ENCODE measurements at places on chromosomes 12 and 14.

GRCh38 chr14:103232831-103233319, 101.2 kb upstream of the EIF5 start:
- no peak for ATAC-seq

- ATAC-seq = no peak
These were observed 249.1 kb downstream of the AKAP6 start for GRCh38 chr14:32578181-32578580.

- peak; percentile 39 for ATAC-seq
These were observed 68.6 kb downstream of the ACTN1 start for GRCh38 chr14:68910540-68910939.

DNA sequence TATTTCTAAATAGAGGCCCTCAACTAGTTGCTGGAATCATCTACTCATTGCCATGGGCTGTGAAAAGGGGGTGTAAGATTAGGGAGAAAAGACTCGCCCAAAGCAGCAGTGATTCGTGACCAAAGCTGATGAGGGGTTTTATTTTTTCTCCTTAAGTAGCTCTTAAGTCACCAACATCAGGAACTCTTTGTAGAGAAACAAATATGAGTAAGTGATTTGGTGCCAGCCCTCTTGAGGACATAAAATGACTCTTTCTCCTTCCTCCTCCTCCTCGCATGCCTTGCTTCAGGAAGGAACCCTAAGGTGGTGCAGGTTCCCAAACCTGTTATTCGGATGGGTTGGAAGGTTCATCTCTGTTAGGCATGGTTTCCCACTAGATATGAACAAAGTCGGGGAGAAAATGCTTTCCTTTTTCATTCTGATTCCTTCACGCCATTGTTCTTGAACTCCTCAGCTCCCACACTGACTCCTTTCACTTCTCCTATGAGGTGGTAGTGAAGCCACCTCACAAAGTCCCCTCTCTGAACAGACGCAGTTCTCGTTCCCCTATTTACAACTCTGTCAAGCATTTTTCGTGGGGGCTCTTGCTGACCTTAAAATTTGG, 113.4 kb downstream of the ETV6 start:
- no peak for ATAC-seq

- no peak for ATAC-seq
These were observed 30.7 kb downstream of the VWF start for GRCh38 chr12:6093764-6094163.

GRCh38 chr12:52857500-52857899, 8.7 kb upstream of the KRT78 start:
- no peak for ATAC-seq

- no peak for ATAC-seq
These were observed 3.7 kb downstream of the PPP4R4 start for GRCh38 chr14:94177806-94178205.

DNA sequence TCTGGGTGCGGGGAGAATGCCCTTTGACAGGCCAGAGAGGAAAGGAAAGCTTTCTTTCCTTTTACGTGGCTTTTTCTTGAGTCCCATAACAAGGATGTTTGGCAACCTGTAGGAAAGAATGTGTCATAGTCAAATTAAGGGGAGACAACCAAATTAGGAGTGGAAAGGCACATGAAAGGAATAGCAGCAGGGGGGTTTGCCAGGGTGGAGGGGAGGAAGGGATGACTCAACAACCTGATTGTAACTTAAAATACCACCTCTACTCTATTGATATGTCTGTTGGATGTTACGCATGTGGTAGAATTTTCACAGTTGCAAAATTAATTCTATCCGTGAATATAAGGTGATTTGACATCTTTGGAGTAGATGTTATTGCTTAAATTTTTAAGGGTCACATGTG, 28.5 kb upstream of the MYBPC1 start:
- ATAC-seq = no peak

- no peak for ATAC-seq
These were observed 133.4 kb downstream of the ESRRB start for GRCh38 chr14:76509311-76509710.

DNA sequence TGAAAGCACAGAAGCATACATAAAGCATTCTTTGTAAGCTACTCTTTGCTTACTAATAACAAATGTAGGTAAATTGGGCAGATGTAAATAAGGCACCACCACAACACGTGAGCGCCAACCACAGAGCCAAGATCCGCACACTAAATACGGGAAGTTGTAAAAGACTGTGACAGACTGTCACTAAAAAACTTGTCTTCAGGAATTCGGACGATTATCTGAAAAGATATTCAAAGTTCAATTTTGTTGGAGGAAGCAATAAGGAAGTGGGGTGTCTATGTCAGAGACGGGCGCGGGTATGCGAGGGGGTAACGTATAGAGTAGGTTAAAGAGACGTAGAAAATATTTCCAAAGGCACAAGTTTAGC, 1.5 kb upstream of the HSP90B1 start:
- no peak for ATAC-seq

GRCh38 chr12:77754086-77754485, 76.6 kb upstream of the NAV3 start:
- no peak for ATAC-seq

DNA sequence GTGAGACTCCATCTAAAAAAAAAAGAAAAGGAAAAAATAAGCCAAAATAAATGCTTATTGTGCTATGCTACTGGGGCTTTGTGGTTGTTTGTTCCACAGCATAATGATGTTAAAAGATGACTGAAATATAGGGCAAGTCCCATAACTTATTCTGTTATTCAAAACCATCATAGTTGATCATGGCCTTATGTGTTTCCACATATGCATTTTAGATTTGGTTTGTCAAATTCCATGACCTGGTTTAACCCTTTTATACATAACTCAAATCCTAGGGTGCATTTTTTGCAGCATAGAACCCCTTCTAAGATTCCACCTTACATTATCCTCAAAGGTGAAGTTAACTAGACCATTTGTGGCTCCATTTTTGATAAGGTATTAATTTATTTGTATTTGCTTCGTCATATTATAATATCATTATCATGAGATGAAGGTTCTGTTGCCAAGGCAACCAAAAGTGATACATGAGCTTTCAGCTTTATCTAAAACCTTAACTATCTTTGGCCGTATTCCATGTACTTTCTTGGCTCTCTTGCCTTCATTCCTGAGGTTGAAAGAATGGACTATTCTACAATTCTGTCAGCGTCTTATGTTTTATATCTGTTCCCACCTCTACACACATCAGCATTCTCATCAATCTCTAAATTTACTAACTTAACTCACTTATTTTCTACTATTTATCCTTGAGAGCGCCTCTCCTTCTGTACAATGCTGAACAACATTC, 138.7 kb upstream of the DYRK2 start:
- no peak for ATAC-seq

Measured in activated CD4-positive, CD25-positive, alpha-beta regulatory T cell treated with anti-CD3 and anti-CD28 coated beads, Interleukin-2, amount 50 U/mL, for 24 hours (primary cell).